ENCODE measurements at places on chromosomes 3 and 15.
A peak's percentile ranks its signal among the peaks of the same experiment; 100 is the strongest.

DNA sequence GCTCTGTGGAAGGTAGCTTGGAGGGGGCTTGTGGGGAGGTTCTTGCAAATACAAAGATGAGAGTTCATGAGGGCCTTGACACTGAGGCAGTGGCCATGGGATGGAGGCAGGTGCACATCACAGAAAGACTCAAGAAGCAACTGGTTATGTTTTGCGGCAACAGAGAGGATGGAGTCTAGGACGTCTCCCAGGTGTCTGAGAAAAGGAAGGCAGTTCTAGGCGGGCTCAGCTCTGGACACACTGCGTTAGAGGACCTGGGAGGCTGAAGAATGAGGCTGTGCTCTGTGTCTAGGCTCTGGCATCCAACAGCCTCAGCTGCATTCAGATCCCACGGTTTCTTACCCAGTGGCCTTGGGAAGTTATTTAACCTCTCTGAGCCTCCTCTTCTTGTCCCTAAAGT is 23.5 kb downstream of the NOX5 start:
- no peaks in the 10 kb centered on the region for H3K27me3 ChIP-seq
- no peaks in the 10 kb centered on the region for H3K36me3 ChIP-seq
- H3K27ac ChIP-seq: no peak overlapping the region
- no peak for DNase-seq
- no peak overlapping the region for H3K4me3 ChIP-seq

DNA sequence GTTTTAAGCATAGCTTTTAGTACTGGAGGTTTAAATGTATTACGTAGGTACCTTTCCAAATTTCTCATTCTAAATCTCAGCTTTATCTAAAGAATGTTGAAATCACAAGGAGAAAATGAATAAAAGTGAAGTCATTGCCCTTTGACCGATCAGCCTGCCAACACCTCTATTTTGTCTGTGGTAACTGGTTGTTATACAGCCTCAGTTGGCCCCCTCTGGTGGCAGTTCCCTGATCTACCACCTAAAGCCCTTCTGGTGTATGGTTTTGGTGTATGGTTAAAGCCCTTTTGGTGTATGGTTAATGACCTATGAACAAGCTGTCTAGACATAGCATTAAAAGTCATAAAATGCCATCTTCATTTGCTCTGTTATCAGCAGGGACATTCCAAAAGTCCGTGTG is 378.2 kb upstream of the AZI2 start:
- H3K27me3 ChIP-seq: no peaks in the 10 kb centered on the region
- no peak overlapping the region for H3K4me3 ChIP-seq
- no peak overlapping the region for H3K27ac ChIP-seq
- peak; percentile 40 for DNase-seq

DNA sequence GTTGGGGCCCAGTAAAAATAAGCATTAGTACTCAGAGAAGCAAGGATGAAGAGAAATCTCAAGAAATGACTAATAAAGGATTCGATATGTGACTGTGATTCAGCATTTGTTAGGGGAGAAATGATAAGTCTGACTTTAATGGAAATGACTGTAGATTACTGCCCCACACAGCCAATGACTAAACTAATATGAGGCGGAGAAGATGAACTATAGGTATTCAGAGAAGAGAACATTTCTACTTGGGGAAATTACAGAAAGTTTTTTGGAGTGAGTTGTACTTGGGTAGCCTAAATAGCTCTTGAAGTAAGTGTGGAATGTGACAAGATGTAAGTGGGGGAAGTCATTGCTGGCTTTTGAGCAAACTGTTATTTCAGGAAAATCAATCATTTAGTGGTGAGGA is 380.0 kb downstream of the PDCD6IP start:
- no peaks in the 10 kb centered on the region for H3K36me3 ChIP-seq
- no peaks in the 10 kb centered on the region for H3K27me3 ChIP-seq
- no peak overlapping the region for H3K27ac ChIP-seq

- H3K27ac ChIP-seq: no peak overlapping the region
- H3K4me1 ChIP-seq: no peaks in the 10 kb centered on the region
- H3K4me3 ChIP-seq: no peak overlapping the region
- no peak for DNase-seq
- H3K36me3 ChIP-seq: no peaks in the 10 kb centered on the region
Observed at GRCh38 chr3:152177757-152178156, 91.0 kb upstream of the MBNL1 start.

GRCh38 chr3:150062492-150062891 is 91.8 kb upstream of the PFN2 start:
- H3K36me3 ChIP-seq: no peaks in the 10 kb centered on the region
- peak overlapping the region; percentile 63 for H3K27ac ChIP-seq
- DNase-seq: no peak
- H3K4me1 ChIP-seq: no peaks in the 10 kb centered on the region

GRCh38 chr3:70006089-70006488 is 6.6 kb downstream of the SAMMSON start:
- H3K36me3 ChIP-seq: no peaks in the 10 kb centered on the region
- no peaks in the 10 kb centered on the region for H3K27me3 ChIP-seq
- DNase-seq: no peak

DNA sequence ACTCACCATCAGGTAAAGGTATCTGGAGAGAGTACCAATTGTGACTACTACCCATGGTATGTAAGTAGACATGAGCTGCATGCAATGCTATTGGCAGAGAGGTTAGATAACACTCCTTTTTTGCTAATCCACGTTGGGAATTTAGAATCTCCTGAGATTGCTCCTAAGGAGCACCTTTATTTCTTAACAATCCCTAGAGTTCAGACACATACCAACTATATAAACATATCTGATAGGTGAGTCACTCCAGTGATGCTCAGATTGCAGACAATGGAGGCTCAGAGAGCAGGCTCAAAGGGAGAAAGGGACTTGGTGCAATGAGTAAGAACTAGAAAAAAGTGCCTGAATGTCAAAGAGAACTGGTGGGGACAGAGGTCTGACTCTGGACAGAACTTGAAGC is 47.0 kb upstream of the LRRFIP2 start:
- no peaks in the 10 kb centered on the region for H3K36me3 ChIP-seq
- no peak overlapping the region for H3K27ac ChIP-seq
- H3K4me3 ChIP-seq: no peak overlapping the region
- DNase-seq: no peak
- H3K4me1 ChIP-seq: peaks cover 4% of the 10 kb centered on the region

DNA sequence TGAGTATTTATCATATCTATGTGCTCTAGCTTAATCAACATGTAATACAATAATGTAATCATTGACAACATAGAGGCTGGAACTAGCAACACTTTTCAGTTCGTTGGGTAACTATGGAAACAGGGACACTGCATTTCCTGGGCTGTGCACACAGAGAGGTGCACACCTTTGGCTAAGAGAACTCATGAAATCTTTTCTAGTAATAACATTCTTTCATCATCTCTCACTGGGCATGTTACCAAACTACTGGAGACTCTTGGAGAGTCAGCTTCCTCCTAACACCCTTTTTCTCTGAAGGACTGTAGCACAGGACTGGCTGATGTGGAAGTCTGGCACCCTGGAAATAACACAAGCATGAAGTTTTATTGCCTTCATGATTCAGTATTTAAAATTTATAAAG is 135.6 kb downstream of the KCNMB2 start:
- H3K27me3 ChIP-seq: no peaks in the 10 kb centered on the region
- no peaks in the 10 kb centered on the region for H3K4me1 ChIP-seq
- H3K27ac ChIP-seq: no peak overlapping the region

DNA sequence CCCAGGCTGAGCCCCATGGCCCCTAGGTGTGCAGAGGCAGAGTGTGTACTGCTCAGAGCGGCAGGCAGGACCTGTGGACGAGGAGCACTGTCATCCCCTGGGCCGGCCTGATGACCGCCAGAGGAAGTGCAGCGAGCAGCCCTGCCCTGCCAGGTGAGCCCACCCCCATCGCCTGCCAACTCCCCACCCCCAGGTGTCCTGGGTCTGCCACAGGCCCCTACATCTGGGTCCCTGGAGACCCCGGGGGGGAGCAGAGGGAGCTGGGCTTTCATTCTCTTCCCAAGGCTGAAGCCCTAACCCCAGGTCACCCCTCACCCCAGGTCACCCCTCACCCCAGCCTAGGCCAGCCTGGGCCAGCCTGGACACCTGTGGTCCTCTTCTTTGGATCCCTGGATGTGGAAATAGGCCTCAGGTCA is 93.1 kb downstream of the TBC1D2B start:
- H3K36me3 ChIP-seq: no peaks in the 10 kb centered on the region
- peaks cover 46% of the 10 kb centered on the region for H3K4me1 ChIP-seq
- no peak for DNase-seq

- H3K4me1 ChIP-seq: peaks cover 6% of the 10 kb centered on the region
- H3K4me3 ChIP-seq: no peak overlapping the region
- no peak for DNase-seq
- no peaks in the 10 kb centered on the region for H3K36me3 ChIP-seq
- no peak overlapping the region for H3K27ac ChIP-seq
Observed at GRCh38 chr15:57538265-57538529, 53.5 kb upstream of the MYZAP start.

DNA sequence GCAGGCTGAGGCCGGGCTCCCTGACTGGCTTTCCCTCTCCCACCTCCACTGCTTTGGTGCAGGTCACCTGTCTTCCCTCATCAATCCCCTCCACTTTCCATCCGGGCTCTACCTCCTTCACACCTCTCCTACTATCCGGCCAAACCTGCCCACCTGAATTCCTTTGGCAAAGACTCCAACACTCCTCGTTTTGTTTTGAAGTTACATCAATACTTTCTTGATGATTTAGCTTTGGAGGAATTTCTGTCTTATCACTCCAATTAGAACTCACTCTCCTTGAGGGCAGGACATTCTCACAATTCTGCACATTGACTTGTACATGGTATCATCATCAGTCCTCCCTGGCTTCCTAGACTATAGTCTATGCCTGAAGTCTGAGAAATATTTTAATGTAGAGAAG is 20.4 kb downstream of the LDHAL6B start:
- peaks cover 14% of the 10 kb centered on the region for H3K4me1 ChIP-seq
- H3K27ac ChIP-seq: no peak overlapping the region
- H3K4me3 ChIP-seq: no peak overlapping the region
- no peak for DNase-seq
- H3K36me3 ChIP-seq: no peaks in the 10 kb centered on the region

DNA sequence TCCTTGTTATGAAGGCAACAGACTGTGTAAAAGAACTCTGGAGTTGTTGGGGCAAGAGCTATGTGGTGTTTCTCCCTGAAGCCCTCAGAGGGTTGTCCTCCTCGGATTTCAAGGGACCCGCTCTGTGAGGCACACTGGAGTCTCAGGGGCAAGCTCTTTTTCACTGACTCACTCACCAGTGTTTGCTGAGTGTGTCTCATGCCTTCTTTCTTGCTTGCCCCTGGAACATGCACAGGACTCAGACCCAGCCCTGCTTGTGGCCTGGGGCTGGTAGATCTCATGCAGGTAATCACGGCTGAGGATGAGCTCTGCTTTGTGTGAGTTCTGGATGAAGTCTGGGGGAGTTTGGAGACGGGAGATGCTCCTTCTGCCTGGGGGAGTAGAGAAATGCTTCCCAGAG is 93.7 kb downstream of the CACNA1D start:
- H3K27me3 ChIP-seq: no peaks in the 10 kb centered on the region
- H3K36me3 ChIP-seq: no peaks in the 10 kb centered on the region
- no peak overlapping the region for H3K4me3 ChIP-seq
- no peak overlapping the region for H3K27ac ChIP-seq
- peaks cover 8% of the 10 kb centered on the region for H3K4me1 ChIP-seq

DNA sequence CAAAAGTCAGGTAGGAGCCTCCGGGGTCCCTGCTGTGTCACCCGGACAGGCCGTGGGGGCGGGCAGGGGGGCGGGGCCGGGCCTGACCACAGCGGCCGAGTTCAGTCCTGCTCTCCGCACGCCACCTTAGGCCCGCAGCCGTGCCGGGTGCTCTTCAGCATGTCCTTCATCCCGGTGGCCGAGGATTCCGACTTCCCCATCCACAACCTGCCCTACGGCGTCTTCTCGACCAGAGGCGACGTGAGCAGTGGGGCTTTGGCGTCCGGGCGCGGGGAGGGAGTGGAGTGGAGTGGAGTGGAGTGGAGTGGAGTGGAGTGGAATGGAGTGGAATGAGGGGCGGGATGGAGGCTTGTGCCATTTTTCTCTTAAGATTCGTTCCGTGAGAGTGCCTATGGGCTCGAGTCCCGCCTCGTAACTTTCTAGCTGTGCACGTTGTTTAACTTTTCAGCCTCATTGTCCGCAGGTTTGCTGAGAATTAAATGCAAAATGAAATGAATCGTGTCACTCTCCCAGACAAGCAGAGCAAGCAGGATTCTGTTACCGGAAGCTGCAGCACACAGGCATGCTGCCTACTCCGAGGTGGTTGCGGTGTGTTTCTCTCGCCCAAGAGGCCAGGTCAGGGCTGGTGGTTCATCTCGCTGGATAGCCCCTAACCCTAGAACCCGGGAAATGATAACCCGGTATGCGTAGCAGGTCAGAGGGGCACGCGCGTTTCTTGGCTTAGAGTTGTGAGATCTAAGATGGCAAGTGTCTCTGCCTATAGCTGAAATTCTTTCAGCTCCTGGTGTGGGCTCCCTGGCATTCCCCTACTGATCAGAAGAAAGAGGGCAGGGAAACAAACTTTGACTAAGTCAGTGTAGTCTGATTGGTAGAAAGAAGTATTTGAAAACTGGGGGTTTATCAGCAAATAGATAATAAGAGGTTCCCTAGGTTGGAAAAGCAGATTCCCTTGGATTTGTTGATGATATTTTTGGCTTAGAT is at the start of gene FAH:
TSS of gene FAH (plus strand) at position 104 of the 981 bp plus-strand sequence. CDS start at position 160, 56 bp downstream.
- H3K27me3 ChIP-seq: no peaks in the 10 kb centered on the region
- peak within 1 kb of the TSS; percentile 67 for H3K4me3 ChIP-seq

GRCh38 chr3:77038468-77038929 is 1.4 kb upstream of the ROBO2 start:
- peaks cover 27% of the 10 kb centered on the region for H3K27me3 ChIP-seq
- DNase-seq: peak; percentile 78
- no peak overlapping the region for H3K27ac ChIP-seq
- H3K4me3 ChIP-seq: peak overlapping the region; percentile 53

DNA sequence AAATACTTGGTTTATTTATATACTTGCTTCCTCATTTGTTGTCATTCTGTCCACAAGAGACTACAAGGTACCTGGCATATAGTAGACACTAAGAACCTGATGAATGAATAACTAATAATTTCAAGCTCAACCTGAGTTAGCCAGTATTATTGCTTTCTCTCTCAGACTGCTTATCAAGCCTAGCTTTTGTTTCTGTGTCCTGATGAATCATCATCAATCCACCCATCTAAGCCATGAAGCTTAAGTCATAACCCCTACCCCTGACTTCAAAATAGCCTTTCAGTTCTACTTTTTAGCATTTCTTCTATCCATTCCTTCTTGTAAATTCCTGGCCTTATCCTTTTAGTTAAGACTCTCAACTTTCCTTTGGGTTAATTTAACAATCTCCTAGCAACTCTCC is 420.8 kb downstream of the EPHA6 start:
- H3K4me1 ChIP-seq: no peaks in the 10 kb centered on the region
- no peak overlapping the region for H3K27ac ChIP-seq
- no peak for DNase-seq
- H3K4me3 ChIP-seq: no peak overlapping the region

DNA sequence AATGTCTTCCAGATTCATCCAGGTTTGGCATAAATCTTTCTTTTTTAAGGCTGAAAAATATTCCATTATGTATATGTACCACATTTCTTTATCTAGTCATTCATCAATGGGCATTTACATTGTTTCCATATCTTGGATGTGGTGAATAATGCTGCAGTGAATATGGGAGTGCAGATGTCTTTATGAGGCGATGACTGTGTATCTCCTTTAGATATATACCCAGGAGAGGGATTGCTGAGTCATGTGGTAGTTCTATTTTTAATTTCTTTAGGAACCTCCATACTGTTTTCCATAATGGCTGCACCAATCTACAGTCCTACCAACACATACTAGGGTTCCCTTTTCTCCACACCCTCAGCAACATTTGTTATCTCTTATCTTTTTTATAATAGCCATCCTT is 96.3 kb downstream of the LRRC28 start:
- no peaks in the 10 kb centered on the region for H3K27me3 ChIP-seq
- H3K4me1 ChIP-seq: no peaks in the 10 kb centered on the region
- DNase-seq: no peak
- H3K27ac ChIP-seq: no peak overlapping the region

- no peak overlapping the region for H3K4me3 ChIP-seq
- no peak for DNase-seq
- no peaks in the 10 kb centered on the region for H3K36me3 ChIP-seq
- no peak overlapping the region for H3K27ac ChIP-seq
Observed at GRCh38 chr3:87833039-87833377, 225.8 kb downstream of the CGGBP1 start.

Measured in SK-N-SH (cell line).